ENCODE measurements at places on chromosomes 16 and 17. TPM values are rescaled to one million over a fixed set of nuclear protein-coding genes. Genes with fewer than 3 reads are reported as not detected.

GRCh38 chr17:45367216-45367615 lies 50.4 kb upstream of the MAP3K14 start:
- no peak for DNase-seq

- peak; percentile 73 for DNase-seq
These were observed 9.0 kb downstream of the CUEDC1 start for GRCh38 chr17:57945996-57946797.

DNA sequence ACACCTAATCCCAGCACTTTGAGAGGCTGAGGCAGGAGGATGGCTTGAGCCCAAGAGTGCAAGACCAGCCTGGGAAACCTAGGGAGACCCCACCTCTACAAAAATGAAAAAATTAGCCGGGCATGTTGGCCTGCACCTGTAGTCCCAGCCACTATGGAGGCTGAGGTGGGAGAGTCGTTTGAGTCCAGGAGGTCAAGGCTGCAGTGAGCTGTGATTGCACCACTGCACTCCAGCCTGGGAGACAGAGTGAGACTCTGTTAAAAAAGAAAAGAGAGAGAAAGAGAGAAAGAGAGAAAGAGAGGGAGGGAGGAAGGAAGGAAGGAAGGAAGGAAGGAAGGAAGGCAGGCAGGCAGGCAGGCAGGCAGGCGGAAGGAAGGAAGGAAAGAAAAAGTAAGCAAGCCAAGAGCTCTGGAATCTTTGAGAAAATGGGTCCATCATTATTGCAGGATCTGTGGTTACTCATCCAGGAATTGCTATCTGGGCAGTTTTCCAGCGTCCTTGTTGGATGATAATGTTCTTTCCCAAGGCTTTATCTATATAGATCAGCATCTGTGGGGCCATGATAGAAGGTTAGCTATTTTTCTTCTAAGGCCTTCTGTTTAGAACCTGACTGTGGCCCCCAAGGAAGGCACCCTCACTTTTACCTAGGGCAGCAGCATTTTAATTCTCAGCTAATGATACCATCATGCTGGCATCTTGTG lies 533.2 kb upstream of the CDH5 start:
- peak; percentile 52 for DNase-seq

DNA sequence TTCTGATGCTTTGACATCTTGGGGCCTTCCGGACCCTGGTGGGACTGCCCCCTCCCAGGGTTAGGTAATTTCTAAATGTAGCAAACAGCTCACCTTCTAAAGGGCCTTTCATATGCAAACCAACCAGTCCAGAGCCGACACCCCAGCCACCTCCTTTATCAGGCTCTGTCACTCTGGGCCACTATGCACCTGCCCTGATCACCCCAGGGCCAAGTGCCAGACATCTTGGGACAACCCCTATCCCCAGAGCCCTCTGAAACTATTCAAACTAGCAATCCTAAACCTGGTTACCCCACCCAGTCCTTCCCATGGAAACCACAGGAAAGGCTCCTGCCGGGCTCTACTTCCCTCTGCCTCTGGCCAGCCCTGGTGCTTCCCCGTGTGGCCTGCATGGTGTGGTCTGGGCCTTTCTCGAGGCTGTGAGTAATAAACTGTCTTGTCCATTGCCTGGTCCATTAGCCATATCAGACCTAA lies 91.2 kb upstream of the TNRC6C start:
- no peak for DNase-seq

GRCh38 chr17:8222380-8222629 lies 11.9 kb upstream of the AURKB start:
- no peak for DNase-seq

- no peak for DNase-seq
These were observed 6.8 kb downstream of the CDK10 start for GRCh38 chr16:89693289-89693731.

GRCh38 chr17:63578769-63579111 lies 22.0 kb upstream of the TACO1 start:
- no peak for DNase-seq

The CA7 gene
- total RNA-seq, result not detected

The CA10 gene
- total RNA-seq, result not detected

The CACNG3 gene
- total RNA-seq, result not detected

Data from ureter (tissue), 1 donor.